Diencephalon (tissue), 1 donor: ENCODE measurements at places on chromosomes 5 and 9. TPM values are rescaled to one million over a fixed set of nuclear protein-coding genes. Genes with fewer than 3 reads are reported as not detected.

The GPR21 gene
- 14.3 TPM for total RNA-seq

The PCDH12 gene
- total RNA-seq = 3.2 TPM

The JAKMIP2 gene
- total RNA-seq = 55.6 TPM

The ADAMTSL2 gene
- 6.0 TPM for total RNA-seq

The SLC22A4 gene
- total RNA-seq = 2.5 TPM

The RANBP17 gene
- total RNA-seq = 189 TPM

The MYMK gene
- total RNA-seq = not detected

The CYLC2 gene
- not detected for total RNA-seq

The ZFP2 gene
- 7.6 TPM for total RNA-seq
